ENCODE measurements at places on chromosomes 6 and 20.

DNA sequence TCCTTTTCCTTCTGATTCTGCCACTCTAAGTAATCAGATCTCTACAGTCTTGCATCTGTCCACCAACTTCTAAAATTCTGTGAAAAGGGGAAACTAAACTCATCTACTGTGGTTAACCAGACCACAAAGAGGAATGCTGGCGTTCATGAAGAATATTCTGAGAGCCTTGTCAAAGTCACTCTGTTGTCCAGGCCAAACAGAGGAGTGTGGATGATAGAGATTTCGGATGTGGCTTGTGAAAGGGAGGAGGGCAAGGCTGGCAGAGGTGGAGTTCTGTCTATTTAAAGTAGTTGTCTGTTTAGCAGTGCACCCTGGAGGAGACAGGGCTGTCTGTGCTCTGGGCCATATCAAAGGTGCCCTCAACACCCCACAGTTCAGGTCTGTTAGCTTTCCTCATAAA is 33.9 kb downstream of the CCN2 start:
- DNase-seq, result no peak

- DNase-seq, result no peak
These were observed 95.8 kb downstream of the ARMC2 start for GRCh38 chr6:108944071-108944470.

DNA sequence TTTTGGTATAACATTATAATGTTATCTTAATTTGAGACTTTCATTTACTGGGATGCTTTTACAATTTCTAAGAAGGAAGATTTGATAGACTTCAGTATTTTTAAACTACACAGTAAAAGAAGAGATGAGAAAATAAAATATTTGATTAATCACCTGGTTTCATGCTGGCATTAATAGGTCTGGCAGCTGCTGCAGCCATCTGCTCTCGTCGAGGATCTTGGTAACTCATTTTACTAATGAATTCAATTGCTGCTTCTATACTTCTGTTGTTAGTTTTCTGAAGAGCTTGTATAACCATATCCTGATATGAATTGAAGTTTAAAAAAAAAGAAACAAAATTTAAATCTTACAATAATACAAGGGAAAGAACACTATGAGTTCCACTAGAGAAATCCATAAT is 23.0 kb downstream of the LATS1 start:
- no peak for DNase-seq

DNA sequence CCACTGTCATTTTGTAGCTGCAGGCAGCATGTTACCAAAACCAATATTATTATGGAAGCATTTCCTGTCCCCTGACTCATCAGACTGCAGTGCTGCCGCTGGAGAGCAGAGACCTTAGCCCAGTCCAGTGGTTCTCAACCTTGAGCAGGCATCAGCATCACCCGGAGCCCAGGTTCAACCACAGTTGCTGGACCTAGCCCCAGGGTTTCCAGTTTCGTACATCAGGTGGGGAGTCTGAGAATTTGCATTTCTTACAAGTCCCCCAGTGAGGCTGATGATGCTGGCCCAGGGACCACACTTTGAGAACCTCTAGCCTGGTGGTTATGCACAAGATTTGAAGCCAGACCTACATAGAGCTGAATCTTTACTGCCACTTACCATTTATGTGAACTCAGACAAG is 47.3 kb downstream of the LY86 start:
- DNase-seq, result no peak

- DNase-seq, result no peak
These were observed 648.3 kb downstream of the EPM2A start for GRCh38 chr6:145087034-145087433.

Data from AG09309 (cell line).